ENCODE measurements at places on chromosomes 16 and 17.

DNA sequence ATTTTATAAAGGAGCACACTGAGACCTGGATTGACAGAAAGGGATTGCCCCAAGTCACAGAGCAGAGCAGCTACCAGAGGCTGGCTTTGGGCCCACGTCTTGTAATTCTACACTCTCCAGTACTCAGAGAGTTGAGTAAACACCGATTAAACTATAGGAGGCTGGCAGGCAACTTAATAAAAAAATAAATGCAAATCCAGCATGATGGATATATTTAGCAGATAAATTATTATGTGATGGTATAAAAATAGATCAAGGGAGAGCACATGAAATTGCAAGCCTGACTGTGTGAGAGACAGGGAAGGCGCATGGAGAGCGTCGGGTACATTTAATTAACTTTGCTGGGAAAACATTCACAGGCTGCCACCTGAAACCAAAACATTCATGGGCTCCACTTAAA lies 87.7 kb upstream of the CCL2 start:
- DNase-seq = no peak

DNA sequence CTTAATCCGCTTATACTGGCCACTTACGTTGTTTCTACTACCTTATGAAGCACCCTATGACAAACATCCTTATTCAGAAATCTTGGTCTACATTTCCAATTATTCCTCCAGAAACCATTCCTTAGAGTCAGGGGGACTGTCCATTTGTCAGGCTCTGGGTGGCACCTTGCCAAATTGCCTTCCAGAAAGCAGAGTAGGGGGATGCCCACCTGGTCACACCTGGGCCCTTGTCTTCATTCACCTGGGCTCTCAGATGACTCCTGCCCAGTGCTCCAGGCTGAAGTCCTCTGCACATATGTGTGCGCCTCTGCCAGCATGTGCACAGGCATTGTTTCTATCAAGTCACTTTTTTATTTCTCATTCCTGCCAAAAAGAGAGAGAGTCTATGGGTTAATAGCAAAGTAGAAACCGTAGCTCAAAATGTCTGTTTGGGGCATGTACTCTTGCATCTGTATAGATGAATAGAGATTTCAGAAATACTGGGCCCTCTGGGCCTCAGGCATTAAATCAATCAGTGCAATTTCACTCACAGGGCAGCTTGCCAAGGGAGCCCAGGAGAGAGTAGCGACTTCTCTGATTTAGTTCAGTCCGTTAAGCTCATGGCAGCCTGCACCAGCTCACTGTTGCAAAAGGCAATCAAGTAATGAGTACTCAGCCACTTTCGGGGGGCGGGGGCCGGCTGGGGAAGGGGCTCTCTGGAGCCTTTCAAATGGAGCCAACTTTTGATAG lies 104.7 kb downstream of the SOCS1 start:
- DNase-seq = no peak

GRCh38 chr16:6977291-6977690 lies 355.4 kb upstream of the RBFOX1 start:
- DNase-seq = no peak

GRCh38 chr17:17021194-17021863 lies 20.9 kb upstream of the MPRIP start:
- peak; percentile 50 for DNase-seq

DNA sequence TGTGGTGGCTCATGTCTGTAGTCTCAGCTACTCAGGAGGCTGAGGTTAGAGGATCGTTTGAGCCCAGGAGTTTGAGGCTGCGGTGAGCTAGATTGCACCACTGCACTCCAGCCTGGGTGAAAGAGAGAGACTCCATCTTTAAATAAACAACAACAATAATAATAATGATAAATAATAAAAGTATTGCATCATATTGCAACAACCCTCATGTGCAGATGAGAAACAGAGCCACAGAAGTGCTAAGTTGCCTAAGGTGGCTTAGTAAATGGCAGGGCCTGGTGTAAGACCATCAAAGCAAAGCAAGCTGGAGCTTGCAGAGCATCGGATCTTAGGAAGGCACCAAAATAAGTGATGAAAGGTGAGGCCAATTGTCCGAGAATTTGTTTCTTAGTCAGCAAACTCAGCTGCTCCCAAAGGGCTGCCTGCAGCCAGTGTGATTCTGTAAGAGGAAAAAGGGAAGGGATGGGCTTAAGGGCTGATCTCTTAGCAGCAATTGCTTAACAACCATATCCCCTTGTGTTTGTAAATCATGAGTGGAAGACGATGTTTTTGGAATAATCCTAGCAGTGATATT lies 45.3 kb upstream of the HS3ST3A1 start:
- no peak for DNase-seq

GRCh38 chr17:67974598-67975066 lies 21.6 kb downstream of the C17orf58 start:
- no peak for DNase-seq

GRCh38 chr17:49705254-49705653 lies 2.5 kb downstream of the SLC35B1 start:
- DNase-seq = no peak

DNA sequence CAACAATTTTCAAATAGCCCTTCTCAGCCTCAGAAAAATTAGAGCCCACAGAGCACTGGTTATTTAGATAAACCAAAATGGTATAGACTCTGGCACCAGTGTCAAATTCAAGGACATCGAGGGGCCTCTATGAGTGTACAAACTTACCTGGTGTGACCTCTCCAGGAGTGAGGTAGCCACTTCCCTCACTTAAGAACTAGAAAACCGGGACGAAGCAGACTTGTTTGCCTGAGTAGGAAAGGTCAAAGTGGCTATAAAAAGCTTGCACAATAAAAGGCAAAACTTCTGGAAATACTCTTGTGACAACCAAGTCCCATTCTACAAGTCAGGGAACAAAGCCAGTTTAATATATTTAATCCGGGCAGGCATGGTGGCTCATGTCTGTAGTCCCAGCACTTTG lies 39.2 kb upstream of the PRSS54 start:
- DNase-seq = no peak

- no peak for DNase-seq
Measured at GRCh38 chr17:78400581-78401240, 22.3 kb downstream of the PGS1 start.

DNA sequence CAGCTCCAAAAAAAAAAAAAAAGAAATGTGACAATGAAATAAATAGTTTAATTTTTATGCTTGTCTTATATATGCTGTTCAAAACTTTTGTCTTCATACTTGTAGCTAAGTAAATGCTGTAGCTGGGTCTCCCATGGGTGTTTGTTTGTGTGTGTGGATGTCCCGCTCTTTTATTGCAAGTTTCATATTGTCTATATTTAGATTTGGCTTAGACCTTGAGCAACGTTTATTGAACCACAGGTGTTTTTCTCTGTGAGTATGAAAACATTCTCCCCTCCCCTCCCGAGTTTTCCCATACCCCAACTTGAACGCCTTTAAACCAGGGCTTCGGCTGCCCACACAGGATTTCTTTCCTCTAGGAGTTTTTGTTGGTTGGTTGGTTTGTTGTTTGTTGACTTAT lies 45.2 kb downstream of the MFSD11 start:
- no peak for DNase-seq
